ENCODE measurements at places on chromosomes 1 and 21.

DNA sequence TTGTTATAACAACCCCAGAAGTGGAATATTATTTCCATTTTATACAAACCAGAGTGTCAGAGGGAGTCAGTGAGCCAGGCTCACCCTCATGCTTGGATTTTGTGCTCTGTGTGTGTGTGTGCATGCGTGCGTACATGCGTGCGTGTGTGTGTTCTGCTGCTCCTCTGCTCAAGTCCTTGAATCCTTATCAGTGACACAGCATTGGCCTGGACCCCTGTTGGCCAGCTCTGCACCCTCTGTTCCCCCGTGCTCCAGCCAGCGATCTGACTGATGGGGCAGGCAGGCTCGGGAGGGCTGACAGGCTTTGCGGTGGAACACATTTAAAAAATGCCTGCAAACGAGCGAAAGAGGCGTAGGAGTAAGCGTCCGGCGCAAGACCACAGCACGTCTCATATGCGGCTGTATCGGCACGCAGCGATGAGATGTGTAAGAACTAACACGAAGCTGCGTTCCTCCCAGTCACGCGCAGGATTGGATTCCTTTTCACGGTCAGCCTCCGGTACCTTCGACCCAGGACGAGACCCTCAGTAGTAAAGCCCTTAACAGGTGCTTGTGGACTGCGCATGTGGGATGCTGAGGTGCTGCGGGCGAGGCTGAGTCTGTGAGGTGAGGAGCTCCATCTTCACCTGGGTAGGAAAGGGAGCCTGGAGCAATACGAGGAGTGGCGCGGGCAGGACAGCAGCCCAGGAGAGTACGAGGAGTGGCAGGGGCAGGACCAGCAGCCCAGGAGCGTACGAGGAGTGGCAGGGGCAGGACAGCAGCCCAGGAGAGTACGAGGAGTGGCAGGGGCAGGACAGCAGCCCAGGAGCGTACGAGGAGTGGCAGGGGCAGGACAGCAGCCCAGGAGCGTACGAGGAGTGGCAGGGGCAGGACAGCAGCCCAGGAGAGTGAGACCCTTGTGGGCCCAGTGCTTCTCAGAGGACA, 130.9 kb downstream of the GALNT2 start:
- no peak for DNase-seq

- DNase-seq: no peak
Observed at GRCh38 chr1:20958430-20958829, 171.3 kb upstream of the HP1BP3 start.

DNA sequence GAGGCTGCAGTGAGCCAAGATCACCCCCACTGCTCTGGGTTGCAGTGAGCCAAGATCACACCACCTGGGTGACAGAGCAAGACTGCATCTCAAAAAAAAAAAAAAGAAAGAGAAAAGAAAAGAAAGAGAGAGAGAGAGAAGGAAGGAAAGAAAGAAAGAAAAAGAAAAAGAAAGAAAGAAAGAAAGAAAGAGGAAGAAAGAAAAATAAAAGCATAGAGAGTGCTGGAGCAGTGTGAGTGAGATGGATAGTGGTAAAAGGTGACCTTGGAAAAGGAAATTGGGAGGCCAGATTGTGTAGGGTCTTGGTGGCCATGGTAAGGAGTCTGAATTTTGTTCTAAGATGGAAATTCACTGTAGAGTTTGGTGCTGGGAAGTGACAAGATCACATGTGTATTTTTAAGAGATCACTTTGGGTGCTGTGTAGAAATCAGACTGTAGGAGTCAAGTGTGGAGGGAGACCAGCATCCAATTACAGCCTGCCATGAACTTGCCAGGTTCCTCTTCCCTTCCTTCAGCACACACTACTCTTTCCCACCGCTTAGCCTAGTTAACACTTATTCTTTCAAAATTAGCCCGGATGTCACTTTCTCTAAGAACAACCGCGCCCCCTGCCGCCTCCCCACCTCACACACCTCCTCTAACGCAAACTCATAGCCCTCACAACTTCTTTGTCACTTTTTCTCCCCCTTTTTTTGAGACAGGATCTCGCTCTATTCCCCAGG, 17.9 kb downstream of the MTX1 start:
- DNase-seq: peak; percentile 82

DNA sequence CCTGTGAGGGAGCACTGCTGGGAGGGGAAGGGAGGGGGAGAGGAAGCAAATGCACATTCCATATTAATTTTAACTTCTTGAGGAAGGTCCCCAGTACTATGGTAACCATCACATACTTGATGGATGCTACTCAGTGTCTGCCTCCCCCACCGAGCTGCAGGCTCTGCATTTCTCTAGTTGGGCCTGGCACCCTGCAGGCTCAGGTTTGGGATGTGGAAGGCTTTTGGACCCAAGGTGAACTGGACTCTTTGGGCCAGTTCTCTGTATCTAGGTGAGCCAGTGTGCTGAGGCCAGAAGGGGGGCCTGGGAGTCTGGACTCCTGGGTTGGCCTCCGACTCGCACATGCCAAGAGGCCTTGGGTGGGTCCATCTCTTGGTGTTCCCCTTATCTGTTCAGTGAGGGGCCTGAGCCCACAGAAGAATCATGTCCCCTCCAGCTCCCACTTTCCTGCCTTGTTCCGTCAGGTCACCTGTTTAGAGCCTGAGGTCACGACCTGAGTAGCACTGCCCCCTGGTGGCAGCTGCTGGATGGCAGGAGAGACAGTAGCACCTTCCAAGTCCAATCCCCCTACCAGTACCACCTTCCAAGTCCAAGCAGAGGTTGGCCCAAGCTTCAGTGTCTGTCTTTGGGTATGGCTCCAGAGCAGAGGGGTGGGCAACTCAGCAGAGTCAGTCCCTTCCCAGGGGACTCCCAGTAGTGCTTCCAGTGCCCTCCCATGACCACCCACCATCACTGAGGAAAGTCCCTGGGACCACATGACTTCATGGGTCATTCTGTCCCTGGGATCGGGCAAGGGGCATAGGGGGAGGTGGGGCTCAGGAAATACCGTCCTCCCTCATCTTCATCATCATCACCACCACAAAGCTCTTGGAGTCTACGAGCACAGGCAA, 241.8 kb downstream of the TRABD2B start:
- peak; percentile 20 for DNase-seq

GRCh38 chr1:165631342-165632151, 513 bp downstream of the MGST3 start:
- DNase-seq: peak; percentile 17

- DNase-seq: no peak
Observed at GRCh38 chr1:109078317-109078716, 2.5 kb upstream of the TAF13 start.

DNA sequence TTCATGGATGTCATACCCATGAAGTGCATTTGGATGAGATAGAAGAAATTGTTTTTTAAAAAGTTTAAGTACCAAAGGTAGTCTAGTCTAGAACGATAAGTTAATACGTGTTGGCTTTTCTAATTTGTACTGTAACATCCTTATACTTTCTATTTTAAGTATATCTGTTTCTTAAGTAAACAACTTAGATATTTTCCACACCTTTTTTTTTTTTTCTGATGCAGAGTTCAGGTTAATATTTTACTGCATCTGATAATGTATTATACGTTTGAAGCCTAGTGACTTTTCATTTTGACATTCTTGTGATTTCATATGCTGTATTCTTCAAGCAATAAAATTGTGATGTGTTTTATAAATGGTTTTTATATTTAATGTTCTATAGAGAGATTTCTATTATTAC, 16.5 kb downstream of the DR1 start:
- no peak for DNase-seq

GRCh38 chr1:44721485-44722361, 9.2 kb downstream of the RNU5D-1 start:
- no peak for DNase-seq

DNA sequence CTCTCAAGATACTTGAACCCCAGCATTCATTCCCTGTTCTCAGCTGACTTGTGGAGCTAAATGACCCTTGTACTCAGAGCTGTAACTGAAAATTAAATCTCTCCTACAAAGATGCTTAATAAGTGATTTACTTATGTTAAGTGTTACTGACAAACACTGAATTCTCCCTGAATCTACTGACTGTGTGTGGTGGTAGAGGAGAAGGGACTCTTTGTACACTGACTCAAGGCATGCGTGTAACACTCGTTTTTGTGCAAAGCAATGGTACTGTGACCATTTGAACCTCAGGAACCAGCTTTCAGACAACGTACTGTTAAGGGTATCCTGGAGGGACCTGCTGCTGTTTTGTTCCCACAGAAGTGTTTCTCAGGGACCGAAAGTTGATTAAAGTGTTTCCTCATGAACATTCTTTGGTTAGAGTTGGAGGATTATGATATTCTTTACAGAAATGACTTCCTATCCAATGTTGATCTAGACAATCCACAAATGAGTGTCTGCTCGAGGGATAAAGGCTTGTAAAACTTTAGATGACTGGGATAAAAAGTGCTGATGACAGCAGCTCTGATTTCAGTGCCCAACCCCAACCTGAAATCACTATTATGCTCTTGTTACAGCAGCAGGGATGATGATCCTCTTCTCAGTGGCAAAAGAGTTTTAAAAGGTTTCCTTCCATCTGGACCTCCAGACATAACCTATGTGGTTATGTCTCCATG, 12.8 kb downstream of the RGL1 start:
- no peak for DNase-seq

- no peak for DNase-seq
Observed at GRCh38 chr1:5975133-5975880, 16.9 kb downstream of the NPHP4 start.

GRCh38 chr1:60227601-60228000, 154.0 kb upstream of the C1orf87 start:
- no peak for DNase-seq

DNA sequence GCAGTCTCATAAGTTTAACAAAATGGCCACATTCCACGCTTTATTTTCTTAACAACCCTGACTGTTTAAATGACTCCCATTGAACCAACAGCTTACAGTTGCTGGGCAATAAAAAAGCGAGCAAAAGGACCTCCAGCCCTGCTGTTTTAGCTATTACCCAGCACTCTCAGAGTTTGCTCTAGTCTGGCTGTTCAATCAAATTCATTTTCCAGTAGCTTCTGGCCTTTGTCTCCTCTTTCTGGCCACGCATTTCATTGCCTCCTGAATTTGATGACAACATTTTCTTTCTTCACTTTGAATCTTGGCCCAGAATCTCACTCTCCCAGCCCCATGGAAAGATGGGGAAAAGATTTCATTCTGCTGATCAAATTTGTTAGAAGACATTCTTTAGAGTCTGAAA, 44.1 kb upstream of the DOCK7 start:
- no peak for DNase-seq

DNA sequence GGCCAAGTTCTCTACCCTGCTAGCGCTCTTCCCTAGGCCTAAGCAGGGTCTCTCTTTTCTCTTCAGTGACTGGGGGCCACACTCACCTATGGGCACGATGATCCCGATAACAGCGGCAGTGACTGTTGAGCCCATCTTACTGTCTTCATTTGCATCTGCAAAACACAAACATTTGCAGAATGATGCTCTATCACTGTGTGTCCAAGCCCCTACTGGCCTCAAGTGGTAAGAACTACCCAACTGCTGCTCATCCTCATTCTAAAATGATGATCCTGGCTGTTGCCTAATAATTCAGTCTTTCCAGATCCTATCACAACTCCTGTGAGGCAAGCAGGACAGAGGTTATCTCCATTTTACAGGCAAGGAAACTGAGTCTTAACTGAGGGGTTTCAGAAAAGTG, 16.7 kb upstream of the MAGOH start:
- no peak for DNase-seq

DNA sequence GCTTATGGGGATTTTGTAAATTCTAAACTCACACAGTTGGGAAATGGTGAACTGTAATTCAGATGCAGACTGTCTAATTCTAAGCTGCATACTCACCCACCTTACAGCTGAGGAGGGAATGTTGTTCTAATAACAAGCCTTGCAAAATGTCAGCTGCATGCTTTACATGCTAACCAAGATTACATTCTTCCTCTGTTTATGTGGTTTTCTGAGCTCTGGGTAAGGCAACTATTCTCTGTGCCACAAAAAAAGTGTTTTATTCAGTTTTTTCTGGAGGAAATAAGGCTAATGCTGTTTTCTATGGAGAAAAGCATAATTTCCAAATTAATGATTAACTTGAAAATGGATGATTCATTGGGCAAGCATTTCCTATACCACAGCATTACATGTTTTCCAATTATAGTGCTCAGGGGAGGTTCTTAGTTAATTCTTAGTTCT, 64.9 kb downstream of the RGS13 start:
- no peak for DNase-seq
